ENCODE measurements at places on chromosomes 5 and 9.

- DNase-seq, result no peak
These were observed 661.6 kb upstream of the C9orf72 start for GRCh38 chr9:28234894-28235277.

GRCh38 chr9:7937761-7938491 lies 138.3 kb upstream of the DMAC1 start:
- no peak for DNase-seq

DNA sequence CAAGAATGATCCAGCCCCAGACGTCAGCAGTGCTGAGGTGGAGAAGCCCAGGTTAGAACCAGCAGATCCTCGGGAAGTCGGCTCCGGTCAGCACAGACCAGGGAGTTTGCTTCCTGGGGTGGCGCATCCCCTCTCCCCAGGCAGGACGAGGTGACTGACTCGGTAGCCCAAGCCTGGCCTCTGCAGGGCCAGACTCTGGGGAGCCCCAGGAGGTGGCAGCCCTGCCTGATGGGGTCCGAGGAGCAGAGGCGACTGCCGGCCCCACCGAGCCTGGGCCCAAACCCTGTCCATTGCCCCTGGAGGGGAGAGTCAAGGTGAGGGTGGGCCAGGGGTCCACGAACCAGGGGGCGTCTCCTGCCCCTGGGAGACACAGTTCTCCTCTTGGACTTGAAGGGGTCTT lies 52.9 kb upstream of the SARDH start:
- no peak for DNase-seq

- no peak for DNase-seq
These were observed 102.0 kb downstream of the MVB12B start for GRCh38 chr9:126428534-126429175.

DNA sequence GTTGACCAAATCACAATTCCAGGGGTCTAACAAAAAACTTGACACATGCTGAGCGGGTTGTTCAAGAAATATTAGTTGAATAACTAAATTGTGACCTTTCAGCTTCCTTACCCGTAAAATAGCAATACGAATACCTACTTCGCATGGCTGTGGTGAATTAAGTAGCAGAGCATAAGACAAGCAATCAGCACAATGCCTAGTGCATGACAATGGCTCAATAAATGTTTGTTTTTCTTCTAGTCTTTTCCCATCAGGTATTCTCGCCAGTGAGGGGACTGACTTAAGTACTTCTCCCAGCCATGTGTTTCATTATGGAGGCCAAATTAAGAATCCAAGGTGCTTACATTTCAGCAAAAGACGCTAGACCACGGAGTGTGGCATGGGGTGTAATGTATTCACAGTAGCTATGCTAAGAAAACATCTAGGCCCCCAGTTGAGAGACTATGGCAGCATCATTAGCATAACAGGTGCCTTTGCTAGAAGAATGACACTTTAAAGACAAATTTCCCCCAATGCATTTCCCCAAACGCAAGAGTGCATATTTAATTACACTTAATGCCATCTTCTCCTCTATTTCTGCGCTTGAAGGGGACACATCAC lies 145.9 kb downstream of the ASTN2 start:
- DNase-seq, result no peak

DNA sequence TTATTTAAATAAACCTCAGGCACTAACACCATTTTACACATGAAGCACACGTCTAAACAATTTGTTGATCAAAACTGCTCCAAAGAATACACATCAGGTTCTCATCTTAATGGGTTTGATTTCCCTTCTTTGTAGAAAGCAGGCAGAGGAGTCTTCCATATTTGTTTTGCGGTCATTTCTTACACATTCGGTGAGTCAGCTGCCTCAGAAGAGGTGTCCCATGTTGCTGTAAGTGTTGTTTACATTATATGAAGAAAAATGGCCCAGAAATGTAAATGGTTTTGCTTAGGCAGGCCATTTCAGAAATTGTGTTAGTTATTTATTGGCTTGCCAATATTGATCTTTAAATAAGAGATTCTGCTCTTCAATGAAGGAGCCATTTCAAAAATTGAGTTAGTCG lies 325.8 kb downstream of the TENT4A start:
- DNase-seq, result no peak

DNA sequence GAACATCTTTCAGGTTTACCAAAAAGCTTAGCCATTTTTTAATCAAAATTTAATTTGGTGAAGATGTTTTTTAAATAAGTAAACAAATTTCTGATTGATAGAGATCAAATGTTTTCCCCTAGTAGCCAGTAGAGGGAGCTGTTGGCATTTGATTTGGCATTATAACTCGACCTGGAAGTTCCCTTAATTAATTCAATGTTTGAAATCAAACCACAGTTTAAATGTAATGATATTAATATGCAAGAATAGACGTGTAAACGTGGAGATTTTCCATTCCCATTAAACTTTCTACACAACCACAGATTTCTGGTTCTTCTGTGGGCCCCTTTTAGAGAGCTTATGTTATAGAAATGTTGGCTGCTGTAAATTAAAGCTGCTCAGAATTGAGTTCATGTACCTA lies 148.1 kb upstream of the MPDZ start:
- DNase-seq, result no peak

GRCh38 chr5:8386719-8387288 lies 517.9 kb downstream of the MTRR start:
- DNase-seq, result no peak

- no peak for DNase-seq
These were observed 35.6 kb downstream of the ROR2 start for GRCh38 chr9:91914404-91914803.

- DNase-seq, result no peak
These were observed 16.2 kb downstream of the SLC25A48 start for GRCh38 chr5:135850671-135851070.

DNA sequence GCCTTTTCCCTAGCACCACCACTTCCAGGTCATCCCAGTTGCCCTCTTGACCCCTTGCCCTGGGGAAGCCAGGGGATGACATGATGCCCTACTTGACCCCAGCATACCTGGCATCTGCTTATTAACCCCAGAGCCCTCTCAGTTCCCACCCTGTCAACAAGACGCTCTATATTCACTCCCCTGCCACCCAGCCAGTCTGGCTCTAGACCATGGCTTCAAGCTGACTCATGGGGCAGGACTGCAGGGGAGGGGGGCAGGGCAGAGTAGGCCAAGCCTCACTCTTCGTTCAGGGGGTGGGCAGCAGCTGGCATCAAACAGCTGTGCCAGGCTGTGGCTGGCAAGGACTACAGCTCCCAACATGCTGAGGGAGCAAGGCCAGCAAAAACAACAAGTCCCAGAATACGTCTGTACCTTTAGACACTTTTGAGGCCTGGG lies 5.3 kb downstream of the ATOSB start:
- no peak for DNase-seq

- DNase-seq, result no peak
These were observed 34.2 kb downstream of the ABHD17B start for GRCh38 chr9:71876829-71877228.

- DNase-seq, result peak; percentile 41
These were observed 33.8 kb downstream of the RNF145 start for GRCh38 chr5:159175547-159175946.

DNA sequence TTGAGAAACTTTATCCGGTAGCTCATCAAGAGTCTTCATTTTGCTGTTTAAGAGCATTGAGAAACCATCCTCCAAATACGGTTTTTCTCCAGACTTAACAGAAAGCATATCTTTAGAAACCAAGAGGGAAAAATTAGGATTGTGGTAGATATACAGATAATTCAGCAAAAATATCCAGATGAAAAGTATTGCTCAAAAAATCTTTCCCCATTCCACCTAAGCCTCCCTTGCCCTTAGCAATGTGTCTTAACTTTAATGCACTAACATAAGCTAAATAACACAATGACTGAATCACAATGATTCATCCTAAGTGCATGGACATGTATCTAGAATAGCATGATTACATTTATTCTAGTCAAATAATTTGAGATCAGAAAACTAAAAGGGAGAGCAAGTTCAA lies 130.3 kb upstream of the TARS1 start:
- no peak for DNase-seq

DNA sequence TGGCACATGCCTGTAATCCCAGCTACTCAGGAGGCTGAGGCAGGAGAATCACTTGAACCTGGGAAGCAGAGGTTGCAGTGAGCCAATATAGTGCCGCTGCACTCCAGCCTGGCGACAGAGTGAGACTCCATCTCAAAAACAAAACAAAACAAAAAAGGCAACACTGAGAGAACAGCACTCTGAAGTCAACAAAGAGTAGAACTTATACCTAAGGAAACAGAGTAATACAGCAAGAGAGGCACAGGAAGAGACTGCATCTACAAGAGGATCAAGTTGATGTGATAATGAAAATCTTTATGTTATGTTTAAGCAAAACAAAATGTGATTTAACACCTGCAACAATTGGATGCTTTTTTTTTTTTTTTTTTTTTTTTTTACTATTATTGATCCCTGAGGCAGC lies 33.1 kb downstream of the FYB1 start:
- DNase-seq, result peak; percentile 39

DNA sequence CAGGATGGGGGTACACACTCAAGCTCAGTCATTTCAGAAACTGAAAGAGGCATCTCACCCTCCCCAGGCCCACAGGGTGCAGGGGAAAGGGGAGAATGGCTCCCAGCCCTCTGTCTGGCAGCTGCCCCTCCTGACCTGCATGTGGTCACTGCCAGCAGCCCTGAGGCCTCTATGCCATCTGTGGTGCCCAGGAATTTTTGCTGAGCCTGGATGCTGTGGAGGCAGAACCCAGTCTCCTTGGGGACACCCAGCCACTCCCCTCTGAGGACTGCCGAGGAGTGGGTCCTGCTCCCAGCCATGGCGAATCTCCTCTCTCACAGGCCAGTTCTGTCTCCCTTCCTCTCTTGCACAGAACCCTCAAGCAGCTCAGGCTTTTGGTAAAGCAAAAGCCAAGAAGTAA lies 104.0 kb upstream of the ALDH1B1 start:
- DNase-seq, result no peak

DNA sequence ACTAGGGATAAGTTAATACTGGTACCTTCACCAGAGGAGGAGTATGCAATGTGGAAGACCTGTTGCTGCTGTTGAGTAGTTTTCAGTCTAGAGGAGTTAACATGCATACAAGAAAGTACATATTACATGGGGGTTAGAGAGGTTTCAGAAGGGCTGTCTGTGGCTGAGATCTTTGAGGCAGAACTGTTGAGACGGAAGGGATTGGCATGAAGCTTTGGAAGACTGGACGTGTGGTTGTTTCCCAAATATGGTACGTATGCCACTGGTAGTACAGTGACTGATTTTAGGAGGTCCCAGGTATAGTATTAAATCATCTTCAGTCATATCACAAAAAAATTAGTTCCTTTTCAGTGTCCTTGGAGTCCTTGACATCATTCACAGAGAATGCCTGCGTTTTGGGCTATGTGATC lies 17.6 kb downstream of the TNFAIP8 start:
- no peak for DNase-seq

GRCh38 chr5:173751266-173751600 lies 134.8 kb upstream of the BOD1 start:
- no peak for DNase-seq

- no peak for DNase-seq
These were observed 235.6 kb downstream of the EDIL3 start for GRCh38 chr5:84149094-84149493.

DNA sequence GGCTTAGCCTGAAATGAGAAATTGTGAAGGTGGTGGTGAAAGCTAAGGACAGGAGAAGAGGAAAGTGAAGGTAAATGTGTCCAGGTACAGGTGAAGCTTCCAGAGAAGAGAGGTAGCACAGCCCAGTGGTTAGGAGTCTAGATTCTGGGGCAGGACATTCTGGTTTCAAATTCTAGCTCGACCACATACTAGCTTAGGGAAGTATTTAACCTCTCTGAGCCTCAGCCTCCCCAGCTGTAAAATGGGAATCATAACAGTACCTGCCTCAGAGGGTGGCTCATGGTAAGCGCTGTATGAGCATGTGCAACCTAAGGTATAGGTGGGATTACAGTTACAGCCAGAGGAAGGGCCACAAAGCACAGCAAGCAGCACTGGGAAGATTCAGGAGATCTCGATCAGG lies 55.2 kb downstream of the PCDH1 start:
- DNase-seq, result no peak

DNA sequence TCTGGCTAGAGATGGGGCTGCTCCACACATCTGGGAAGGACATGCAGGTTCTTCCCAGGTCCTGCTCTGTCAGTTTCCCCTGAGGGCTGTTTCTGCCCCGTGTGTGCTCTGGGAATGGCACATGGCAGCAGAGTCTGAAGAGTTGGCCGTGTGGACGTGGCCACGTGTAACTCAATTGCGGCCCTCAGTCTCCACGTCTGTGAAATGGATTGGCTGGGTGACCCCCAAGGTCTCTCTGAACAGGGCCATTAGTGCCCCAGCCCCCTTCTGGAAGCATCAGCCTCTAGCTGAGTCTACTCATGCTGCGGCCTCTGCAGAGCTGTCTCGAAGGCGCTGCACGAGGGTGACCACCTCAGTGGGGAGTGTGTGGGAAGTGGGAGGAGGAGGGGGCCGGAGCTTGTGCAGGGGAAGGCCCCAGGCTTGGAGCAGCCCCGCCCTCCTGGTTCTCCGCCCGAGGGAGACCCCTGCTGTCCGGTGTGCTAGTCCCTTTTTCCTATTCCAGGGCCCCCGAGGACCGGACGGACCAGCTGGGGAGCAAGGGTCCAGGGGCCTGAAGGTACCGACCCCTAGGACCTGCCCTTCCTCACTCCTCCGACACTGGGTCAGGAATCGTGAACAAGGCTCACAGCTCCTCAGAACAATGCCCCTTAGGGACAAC lies 58.9 kb upstream of the ORM1 start:
- DNase-seq, result no peak

GRCh38 chr5:126519637-126520592 lies 75.1 kb downstream of the ALDH7A1 start:
- DNase-seq, result no peak

DNA sequence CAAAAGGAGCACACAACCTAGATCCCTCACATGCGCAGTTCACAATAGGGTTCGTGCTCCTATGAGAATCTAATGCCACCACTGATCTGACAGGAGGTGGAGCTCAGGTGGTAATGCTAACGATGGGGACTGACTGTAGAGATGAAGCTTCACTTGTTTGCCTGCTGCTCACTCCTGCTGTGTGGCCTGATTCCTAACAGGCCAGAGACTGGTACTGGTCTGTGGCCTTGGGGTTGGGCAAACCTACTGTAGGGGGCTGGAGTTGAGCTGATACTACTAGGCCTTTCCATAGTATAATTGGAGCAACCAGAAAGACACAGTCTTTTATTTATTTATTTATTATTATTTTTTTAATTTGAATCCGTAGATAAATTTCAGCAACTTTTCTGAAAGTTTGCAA lies 5.3 kb downstream of the LNPEP start:
- DNase-seq, result no peak

GRCh38 chr5:80240368-80240986 lies 15.4 kb downstream of the SERINC5 start:
- DNase-seq, result no peak

- peak; percentile 64 for DNase-seq
These were observed 26.3 kb downstream of the PTGES start for GRCh38 chr9:129726322-129727160.

- DNase-seq, result no peak
These were observed 6.6 kb upstream of the SQSTM1 start for GRCh38 chr5:179814090-179814489.

DNA sequence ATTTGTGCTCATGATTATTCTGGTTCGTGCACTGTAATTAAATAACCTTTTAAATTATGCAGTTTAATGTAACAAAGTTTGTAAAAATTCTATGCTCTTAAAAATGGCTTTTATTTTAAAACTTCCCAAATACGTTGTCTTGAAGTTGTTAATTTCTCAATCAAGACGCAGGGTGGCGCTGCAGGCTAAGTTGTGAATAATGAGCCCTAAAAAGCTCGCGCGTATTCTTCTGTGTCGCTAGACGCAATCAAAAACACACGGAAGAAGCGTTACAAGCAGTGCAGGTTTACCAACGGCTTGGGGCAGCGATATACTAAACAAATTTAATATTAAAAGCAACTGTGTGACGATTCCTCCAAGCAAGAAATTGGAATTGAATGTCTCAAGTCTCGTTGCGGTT lies at the start of gene PCDHB4:
PCDHB4 (plus strand) TSS at position 256 of the 400 bp plus-strand sequence. CDS start 181 bp downstream, outside the sequence.
- DNase-seq, result no peak

Data from CD4-positive, alpha-beta T cell treated with Interferon alpha-2 for 1 hour (primary cell).